AG08396 (cell line): ENCODE measurements at places on chromosomes 7 and 10.
A peak's percentile ranks its signal among the peaks of the same experiment; 100 is the strongest.

GRCh38 chr7:71419546-71420337, 287.8 kb downstream of the GALNT17 start:
- no peak for DNase-seq

DNA sequence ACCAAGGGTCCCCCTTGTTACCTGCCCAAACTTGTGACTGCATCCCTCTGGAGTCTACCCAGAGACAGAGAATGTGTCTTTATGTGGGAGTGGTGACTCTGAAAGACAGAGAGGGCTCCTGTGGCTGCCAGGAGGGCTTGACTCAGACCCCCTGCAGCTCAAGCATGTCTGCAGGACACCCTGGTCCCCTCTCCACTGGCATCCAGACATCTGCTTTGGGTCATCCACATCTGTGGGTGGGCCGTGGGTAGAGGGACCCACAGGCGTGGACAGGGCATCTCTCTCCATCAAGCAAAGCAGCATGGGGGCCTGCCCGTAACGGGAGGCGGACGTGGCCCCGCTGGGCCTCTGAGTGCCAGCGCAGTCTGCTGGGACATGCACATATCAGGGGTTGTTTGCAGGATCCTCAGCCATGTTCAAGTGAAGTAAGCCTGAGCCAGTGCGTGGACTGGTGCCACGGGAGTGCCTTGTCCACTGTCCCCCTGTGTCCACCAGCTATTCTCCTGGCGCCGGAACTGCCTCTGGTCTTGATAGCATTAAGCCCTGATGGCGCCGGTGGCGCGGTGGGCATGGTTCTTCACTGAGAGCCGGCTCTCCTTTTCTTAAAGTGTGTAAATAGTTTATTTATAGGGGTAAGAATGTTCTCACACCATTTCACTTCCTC, 19.4 kb upstream of the SH2D4B start:
- no peak for DNase-seq

GRCh38 chr7:22117222-22117621, 171.5 kb upstream of the CDCA7L start:
- no peak for DNase-seq

GRCh38 chr7:47982610-47983009, 3.2 kb upstream of the HUS1 start:
- no peak for DNase-seq

- no peak for DNase-seq
Measured at GRCh38 chr7:151629713-151630272, 110.1 kb upstream of the RHEB start.

- peak; percentile 82 for DNase-seq
Measured at GRCh38 chr7:150428671-150429451, 21.6 kb upstream of the GIMAP8 start.

DNA sequence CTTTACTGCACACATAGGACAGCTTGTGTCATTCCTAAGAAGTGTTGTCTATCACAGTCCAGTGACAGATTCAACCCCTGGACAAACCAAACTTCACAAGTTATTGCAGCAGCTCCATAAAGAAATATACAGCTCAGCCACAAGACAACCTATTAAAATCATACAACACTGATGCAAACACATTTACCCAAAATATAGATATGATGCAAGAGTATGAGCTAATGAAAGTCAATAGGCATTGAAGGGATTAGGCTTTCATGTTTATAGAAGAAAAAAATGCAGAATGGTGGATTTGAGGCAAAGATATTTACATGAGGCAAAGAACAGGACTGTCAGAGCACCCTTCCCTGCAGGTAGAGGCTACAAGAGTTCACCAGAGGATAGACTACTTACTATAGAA, 14.9 kb upstream of the RAPGEF5 start:
- no peak for DNase-seq
